Testis (tissue), 5 donors: ENCODE measurements at places on chromosomes 16 and 17.

DNA sequence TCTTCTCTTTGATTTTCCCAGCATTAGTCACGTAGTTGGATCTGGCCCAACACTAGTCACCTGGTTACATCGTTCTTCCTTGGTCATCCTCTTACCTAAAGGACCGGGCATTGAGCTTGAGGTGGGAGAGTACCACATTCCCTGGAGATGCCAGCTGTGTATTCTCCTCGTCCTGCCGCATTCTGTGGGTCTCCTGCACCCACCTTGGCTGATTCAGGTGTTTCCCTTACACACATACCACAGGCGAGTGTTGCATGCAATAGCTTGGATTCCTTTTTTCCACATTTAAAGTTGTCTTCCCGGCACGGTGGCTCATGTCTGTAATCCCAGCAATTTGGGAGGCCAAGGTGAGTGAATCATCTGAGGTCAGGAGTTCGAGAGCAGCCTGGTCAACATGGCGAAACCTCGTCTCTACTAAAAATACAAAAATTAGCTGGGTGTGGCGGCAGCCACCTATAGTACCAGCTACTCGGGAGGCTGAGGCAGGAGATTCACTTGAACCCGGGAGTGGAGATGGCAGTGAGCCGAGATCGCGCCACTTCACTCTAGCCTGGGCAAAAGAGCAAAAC is 21.6 kb upstream of the CLEC18C start:
- DNase-seq: no peak

- DNase-seq: no peak
These were observed 460 bp upstream of the HSBP1 start for GRCh38 chr16:83807327-83807709.

DNA sequence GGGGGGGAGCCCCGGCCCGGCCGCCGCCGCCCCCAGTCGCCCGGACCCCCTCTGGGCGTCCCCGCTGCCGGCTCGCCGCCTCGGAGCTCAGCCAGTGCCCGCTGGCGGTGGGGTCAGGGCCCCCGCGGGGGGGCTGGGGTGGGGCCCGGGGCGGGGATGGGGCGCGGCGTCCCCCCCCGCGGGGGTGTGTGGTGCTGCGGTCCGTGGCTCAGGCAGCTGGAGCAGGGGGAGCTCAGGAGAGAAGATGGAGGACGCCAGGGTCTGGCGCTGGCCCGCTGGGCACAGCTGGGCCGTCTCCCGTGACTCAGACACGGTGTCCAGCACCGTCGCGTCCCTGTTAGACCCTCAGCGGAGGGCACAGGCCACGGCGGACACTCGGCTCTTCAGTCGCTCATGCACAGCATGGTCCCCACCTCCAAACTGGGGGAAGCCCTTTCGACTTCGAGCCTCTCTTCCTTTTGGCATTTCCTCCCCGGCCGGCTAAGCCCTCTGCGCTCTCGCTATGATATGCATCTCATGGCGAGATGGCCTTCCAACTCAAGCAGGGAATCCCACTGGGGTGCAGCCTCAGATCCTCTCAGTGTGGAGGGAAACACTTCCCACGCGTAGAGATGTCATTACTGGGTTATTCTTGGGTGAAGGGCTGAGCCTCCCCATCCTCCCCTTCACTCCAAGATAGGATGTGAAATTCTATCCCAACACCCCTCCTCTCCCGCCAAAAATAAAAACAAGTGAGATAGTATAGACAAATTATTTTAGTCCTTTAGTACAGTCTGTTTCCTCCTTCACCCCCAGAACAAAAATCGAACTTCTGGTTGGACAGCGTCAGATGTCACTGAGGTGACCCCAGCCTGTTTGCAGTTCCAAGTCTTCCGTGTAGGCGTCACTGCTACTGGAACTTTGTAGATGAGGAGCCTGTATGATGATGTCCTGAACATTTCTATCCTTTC is 522 bp upstream of the VEZF1 start:
- peak; percentile 81 for DNase-seq

DNA sequence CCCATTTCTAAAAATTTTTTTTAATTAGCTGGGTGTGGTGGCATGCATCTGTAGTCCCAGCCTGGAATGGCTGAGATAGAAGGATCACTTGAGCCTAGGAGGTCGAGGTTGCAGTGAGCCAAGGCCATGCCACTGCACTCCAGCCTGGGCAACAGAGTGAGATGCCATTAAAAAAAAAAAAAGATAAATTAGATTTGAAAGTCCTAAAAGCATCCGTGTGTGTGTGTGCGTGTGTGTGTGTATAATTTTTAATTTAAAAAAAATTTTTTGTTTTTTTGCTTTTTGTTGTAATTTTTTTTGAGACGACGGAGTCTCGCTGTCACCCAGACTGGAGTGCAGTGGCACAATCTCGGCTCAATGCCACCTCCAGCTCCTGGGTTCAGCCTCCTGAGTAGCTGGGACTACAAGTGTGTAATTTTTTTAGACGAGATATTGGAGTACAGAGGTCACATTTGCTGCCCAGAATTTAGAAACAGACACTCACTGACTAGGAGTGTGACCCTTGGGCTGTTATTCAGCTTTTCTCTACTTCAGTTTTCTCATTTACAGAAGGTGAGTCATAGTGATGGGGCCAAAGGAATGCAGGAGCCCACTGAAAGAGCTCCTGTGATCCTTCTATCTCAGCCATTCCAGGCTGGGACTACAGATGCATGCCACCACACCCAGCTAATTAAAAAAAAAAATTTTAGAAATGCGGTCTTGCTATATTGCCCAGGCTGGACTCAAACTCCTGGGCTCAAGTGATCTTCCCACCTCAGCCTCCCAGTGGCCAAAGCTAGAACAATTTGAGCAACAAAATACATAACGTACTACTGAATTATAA is 25.5 kb upstream of the TBX4 start:
- no peak for DNase-seq

DNA sequence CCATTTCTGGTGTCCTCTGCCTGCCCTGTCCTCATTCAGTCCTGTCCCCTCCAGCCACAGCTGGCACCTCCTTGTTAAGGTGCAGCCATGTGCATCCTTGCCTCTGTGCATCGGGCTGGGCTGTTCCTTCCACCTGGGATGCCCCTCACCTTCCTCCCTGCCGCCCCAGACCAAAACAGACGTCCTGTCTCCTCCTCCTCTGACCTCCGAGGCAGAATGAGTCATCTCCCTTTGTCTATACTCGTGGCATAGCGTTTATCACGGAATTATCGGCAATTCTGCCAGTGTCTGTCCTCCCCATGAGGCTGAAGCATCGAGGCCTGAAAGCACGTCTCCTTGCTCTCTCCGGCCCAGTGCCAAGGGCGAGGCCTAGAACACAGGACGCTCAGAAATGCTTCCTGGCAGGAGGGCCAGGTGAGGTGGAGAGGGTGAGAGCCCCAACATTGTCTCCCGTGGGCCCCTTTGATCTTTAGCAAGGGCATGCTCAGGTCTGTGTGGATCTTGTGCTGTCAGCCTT is 4.6 kb downstream of the RAI1 start:
- DNase-seq: peak; percentile 68

GRCh38 chr16:87227296-87227951 is 89.8 kb downstream of the C16orf95 start:
- peak; percentile 41 for DNase-seq

- no peak for DNase-seq
These were observed 16.7 kb upstream of the MLKL start for GRCh38 chr16:74717367-74717766.

DNA sequence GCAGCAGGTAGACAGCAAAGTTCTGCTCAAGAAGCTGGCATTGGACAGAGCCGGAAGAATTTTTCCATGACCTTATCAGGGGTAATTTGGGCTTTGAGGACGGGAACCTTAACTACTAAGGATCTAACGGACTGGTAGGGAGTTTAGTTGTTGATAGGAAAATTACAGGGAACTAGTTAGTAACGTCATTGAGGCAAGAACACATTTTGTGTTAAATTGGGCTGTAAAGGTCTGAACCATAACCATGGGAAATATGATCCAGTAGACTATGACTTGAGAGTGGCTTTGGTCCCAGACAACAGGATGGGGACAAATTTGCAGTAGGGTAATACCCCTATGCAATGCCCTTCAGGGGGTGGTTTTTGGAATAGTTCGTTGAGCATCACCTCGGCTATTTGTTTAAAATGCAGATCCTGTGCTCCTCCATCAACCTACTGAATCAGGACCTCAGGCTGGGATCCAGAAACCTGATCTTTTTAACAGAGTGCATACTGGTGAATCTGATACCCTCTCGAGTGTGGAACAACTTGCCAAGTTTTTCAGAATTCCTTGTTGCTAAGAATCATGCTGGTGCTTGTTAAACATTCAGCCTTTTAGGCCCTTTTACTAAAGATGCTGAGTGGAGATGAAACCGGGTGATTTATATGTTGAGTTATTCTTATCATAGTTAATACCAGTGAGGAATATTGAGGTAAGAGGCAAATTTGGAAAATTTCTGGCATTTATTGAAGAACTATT is 255.1 kb downstream of the MAP2K6 start:
- DNase-seq: no peak
